ENCODE measurements at places on chromosomes 11 and 22.
A peak's percentile ranks its signal among the peaks of the same experiment; 100 is the strongest.

- no peak for DNase-seq
These were observed 316.4 kb downstream of the NTM start for GRCh38 chr11:131686836-131687235.

GRCh38 chr22:19766511-19767426 lies 6.2 kb downstream of the TBX1 start:
- no peak for DNase-seq

DNA sequence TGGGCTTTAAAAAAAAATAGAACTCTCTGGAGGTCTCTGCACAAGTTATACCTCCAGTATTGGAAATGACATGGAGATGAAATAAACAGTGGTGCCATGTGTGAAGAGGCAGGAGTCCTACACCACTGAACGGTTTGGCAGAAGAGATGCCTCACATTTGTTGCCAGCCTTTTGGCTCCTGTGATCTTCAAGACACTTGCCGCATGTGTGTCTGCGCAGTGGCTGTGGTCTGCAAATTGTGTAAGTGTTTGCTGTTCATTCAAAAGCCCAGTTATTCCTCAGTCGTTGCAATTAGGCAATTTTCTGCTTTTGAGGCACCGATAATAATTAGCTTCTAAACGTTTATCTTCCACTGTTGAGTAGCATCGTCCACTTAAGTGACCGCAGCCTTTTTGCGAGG lies 319.1 kb downstream of the BRD1 start:
- no peak for DNase-seq

- no peak for DNase-seq
These were observed 6.9 kb downstream of the SMPD1 start for GRCh38 chr11:6397156-6397555.

DNA sequence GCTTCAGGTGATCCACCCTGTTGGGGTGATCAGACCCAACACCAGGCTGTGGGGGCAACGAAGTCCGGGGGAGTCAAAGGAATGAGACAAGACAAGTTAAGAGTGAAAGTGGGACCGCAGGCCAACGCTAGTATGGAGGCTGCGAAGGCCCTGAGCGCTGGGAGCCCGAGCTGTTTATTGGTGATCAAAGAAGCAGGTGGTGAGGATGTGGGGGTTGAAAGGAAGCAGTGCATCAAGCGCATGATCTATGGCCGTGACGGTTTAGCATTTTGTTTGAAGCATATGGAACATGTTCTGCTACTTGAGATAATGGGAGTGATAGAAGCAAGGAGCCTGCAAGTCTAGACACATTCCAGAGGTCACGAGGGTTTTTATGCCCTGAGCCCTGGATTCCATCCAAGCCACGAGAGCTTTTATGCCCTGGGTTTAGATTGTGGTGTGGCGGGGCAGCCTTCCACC lies 49.5 kb downstream of the MCHR1 start:
- peak; percentile 32 for DNase-seq

GRCh38 chr11:67584205-67584880 lies 731 bp downstream of the GSTP1 start:
- DNase-seq: no peak

GRCh38 chr11:76786016-76786415 lies 2.9 kb downstream of the TSKU start:
- no peak for DNase-seq

DNA sequence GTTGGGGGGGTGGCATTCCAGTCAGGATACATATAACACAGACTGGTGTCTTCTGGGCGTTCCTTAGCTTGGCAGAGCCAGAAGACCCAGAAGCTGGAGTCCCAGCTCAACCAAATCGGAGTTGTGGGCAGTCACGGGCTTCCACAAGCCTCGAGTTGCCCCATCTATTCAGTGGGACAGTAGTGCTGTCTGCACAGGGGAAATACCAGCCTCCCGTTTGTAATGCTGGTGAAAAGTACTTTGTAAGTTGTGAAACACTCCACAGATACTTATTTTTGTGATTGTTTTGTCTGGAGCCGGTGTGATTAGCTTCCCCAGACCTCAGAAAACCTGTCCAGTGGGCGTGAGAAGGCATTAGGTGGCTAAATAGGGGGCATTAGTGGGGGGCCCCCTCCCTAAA lies 13.6 kb downstream of the DGKZ start:
- DNase-seq: no peak

DNA sequence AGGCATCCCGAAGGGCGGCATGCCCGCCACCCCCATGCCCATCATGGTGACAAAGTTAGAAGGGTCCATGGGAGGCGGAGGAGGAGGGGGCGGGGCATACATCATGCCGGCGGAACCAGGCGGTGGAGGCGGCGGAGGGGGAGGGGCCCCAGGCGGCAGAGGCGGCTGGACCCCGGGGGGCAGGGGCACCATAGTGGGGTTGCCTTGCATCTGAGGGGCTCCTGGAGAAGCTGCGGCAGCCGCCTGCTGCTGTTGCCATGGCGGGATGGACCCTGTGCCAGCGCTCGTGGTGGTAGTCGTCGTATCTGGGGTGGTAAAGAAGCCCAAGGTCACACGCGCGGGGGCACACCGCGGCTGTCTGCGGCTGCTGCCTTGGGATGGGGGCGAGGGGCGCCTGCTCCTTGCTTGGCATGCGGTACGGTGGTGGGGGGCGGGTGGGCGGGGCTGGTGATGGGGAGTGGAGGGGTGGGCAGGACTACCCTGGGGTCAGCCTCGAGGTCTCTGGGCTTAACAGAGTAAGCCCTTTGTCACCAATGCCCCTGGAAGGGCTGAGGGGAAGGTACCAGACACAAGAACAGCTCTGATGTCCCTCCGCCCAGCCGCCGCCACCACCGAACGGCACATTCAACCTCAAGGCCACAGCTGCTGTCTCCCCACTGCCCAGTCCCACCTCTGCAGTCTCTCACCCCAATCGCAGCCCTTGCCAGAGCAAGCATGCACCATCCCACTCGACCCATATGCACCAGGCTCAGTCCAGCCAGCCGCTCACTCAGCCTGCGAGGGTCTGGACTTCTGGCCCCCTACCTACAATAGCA lies 6.3 kb upstream of the PYGM start:
- DNase-seq: no peak

DNA sequence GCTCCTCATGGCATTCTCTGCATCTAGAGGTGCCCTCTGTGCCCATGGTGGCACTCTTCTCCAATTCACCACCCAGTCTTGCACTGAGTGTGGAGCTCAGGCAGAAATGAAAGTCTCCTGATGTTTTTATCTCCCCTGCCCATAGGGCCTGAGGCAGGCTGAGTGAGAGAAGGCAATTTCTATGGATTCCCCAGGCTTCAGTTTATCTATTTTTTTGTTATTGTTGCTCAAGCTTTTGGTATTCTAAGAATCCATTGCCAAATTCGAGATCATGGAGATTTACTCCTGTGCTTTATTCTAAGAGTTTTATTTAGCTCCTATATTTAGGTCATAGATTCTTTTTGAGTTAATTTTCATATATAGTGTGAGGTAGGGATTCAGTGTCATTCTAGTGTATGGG lies 40.7 kb downstream of the TSPAN18 start:
- DNase-seq: no peak

GRCh38 chr11:91717169-91717568 lies 507.4 kb upstream of the FAT3 start:
- DNase-seq: no peak
